ENCODE measurements at places on chromosomes 5 and 9.

DNA sequence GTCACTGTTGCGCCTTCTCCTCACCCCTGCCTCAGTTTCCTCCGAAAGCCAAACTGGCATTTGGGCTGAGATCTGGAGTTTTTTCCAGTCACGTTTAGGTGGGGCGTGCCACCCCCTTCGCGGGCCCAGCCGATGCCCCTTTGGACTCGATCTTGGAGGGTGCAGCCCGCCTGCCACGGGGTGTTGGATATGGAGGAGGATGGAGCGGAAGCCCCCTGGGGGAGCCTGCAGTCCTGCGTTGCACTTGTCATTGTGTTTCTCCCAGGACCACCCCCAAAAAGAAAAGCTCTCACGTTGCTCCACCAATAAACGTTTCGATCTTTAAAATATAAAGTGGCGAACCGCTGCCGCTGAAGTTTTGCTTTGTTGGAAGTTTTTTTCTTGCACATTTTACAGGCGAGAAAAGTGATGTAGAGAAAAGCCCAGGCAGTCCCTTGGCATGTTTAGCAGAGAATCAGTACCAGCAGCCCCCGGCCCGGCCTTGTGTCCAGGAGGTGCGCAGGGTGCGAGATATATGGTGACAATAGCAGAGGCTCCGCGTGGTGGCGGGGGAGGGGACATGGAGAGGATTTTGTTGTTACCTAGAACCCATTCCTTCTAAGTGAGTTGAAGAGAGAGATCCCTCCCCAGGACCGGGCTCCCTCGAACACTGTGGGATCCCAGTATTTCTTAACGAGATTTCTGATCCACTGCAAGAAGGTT, 681 bp downstream of the F2R start:
- DNase-seq, result no peak

GRCh38 chr9:33148367-33149014, 18.6 kb downstream of the B4GALT1 start:
- DNase-seq, result no peak

DNA sequence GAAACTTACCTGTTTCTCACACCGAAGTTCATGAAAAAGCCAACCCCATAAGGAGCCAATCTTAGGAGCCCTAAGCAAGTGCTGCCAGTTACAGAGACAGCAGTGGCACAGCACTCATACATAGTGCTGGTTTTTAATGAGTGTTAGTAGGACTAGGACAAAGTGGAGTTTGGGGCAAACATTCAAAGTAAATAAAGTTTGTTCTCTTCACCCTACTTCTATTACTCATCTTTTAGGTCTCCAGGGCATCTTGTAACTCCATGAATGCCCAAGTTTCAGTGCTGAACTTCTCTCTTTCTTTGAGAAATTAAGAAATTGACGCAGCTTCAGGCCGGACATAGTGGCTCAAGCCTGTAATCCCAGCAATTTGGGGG, 584.7 kb downstream of the EBF1 start:
- no peak for DNase-seq

DNA sequence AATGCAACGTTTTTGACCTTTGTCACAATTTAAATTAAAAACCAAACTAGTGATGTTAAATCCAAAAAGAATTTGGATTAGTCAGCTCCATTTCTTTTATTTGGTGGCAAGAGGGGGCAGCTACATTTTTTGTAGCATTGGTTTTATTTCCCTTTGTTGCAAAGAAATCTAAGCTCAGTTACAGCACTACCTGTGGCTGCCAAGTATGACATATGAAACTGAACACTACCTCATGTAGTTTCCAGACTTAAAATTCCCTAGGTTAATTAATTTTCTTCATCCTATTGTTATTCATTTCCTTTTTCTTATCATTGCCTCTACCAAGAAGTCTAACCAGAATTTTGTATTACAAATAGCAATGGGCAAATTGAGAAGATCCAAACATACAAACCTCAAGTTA, 393.5 kb downstream of the BRINP1 start:
- DNase-seq, result no peak

- no peak for DNase-seq
Measured at GRCh38 chr5:96692441-96692840, 30.3 kb downstream of the CAST start.

DNA sequence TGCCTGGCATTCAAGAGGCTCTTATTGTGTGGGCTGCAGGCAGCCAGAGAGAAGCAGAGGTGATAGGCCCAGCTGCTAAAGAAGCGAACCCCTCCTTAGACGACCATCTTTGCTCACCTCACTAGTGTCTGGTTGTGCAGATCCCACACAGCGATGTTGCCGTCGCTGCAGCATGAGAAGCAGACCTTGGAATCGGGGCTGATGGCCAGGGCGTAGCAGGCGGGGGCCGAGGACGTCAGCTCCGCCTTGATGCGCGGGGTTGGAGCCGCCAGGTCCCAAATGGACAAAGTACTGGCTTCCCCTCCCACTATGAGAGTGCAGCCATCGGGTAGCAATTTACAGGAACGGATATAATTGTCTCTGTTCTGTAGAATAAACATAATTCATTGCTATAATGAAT, 98.7 kb downstream of the TLE1 start:
- no peak for DNase-seq

DNA sequence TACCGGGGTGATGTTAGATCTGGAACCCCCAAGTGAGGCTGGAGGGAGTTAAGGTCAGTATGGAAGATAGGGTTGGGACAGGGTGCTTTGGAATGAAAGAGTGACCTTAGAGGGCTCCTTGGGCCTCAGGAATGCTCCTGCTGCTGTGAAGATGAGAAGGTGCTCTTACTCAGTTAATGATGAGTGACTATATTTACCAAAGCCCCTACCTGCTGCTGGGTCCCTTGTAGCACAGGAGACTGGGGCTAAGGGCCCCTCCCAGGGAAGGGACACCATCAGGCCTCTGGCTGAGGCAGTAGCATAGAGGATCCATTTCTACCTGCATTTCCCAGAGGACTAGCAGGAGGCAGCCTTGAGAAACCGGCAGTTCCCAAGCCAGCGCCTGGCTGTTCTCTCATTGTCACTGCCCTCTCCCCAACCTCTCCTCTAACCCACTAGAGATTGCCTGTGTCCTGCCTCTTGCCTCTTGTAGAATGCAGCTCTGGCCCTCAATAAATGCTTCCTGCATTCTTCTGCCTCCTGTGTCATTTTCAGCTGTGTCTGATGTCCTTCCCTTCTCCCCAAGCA, 2.3 kb upstream of the MYOZ3 start:
- no peak for DNase-seq

DNA sequence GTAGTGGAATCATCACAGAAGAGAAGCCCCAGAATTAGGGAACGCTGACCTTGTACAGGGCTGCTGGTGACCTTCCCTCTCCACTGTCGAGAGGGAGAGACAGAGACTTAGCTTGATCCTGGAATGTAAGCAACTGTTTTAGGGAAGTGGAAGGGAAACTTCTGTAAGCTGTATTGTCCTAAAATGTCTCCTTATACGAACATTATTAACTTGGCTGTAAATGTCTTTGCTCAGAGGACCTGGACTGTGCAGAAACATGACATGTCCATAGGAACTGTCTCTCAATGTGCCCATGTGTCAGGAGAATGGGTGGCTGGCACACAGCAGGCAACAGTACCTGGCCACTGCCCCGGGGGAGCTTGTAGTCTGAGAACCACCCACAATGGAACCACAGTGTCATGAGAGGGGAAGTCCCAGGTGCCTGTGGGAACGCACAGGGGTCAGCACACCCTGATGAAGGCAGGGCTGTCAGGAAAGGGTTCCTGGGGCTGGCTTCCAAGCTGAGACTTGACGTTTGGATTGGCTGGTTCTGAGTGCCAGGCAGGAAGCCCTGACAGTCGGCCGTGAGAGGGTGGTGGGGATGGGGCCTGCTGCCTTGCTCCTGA, 34.0 kb downstream of the DAP start:
- DNase-seq, result no peak

- no peak for DNase-seq
Measured at GRCh38 chr5:39461007-39461682, 36.4 kb upstream of the DAB2 start.

DNA sequence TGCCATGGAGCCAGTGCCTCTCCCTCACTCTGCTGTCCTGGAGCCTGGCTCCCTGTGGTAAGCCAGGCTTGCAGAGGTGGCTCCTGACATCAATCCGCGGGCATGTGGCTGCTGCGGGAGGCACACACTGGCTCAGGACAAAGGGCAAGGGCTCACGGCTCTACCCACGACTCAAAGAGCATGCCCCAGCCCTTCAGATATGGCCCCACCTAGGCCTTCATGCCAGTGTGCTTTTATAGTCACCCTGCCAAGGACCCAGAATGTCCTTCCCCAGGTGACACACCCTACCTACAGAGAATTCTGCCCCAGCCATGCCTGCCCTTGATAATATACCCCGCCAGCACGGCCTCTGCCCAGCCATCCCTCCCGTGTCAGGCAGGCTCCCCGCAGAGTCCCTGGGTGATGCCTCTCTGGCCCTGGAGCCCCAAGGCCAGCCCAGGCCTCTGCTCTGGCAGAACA, 1.6 kb downstream of the MGAT4B start:
- DNase-seq, result no peak

DNA sequence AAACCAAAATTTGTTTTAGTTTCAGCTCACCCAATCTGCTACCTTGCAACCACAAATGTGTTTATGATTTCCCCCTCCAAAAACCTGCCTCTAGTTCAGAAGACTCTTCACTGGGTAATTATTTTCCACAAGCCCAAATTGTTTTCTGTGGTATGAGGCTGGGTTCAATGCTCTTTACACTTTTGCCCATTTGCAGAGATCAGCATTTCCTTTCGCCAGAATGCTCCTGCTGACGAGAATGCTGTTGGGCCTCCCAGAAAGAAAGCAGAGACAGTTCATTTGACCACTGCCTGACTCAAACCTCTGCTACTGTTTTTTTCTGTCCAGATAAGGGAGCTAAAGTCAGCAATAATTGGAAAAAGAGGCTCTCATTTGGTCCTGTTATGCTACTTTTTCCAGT, 427.3 kb downstream of the PDE4D start:
- DNase-seq, result no peak

GRCh38 chr5:143714629-143715028, 97.3 kb upstream of the HMHB1 start:
- DNase-seq, result no peak

- no peak for DNase-seq
Measured at GRCh38 chr5:163695830-163696578, 190.6 kb downstream of the MAT2B start.

DNA sequence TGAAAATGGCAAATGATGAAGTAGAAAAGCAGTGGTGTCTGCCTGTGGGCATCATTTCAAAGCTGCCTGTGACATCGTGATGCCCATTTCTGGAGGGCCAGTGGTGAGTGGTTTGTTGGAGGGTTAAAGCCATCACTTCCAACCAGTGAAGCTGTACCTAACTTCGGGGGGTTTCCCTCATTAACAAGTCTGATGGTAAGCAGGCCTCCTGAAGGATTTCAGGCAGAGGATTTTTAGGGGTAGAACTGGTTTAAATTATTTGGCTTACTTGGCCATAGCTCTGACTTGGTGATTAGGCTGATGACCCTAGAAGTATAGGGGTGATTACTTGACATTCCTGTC, 10.7 kb downstream of the TNFAIP8 start:
- no peak for DNase-seq

DNA sequence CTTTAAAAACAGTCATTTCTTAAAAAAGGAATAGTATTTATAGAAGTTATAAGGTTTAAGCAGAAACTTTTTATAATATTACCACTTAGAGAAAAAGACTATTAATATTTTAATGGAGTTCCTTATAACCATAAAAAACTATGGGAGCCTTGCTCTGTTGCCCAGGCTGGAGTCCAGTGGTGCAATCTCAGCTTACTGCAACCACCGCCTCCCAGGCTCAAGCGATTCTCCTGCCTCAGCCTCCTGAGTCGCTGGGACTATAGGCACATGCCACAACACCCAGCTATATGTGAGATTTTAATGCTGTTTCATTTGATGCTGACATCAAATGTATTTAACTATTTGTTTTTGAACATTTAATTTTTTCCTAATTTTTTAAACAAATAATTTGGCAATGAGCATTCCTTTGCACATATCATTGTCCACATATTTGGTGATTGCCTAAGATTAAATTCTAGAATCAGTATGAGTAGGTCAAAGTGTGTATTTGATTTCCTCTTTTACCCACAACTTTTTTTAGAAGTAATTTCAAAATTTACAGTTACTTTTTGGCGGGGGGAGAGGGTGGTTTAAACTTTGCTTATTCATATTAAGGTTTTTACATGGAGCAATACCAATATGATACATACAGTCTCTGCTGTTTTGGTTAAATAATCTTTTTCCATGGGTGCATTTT, 235.5 kb downstream of the ARHGEF28 start:
- no peak for DNase-seq

DNA sequence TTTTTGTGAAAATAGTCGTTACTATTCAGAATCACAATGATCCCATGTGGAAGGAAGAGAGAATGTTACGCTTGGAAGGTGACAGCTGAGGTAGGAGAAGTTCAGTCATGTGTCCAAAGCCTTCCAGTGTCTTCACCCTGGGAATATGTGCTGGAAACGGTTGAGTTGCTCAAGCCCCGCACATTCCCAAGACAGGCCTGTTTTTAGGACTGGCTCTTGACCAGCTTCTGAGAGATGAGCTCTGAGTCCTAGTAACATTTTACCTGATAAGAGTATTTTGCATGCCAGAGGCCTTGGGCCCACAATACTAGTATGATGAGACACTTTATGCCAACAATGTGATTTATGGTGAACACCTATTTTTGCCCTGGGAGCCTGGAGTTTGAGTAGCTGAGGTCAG, 101.7 kb downstream of the LMNB1 start:
- no peak for DNase-seq

- peak; percentile 63 for DNase-seq
Measured at GRCh38 chr5:173884402-173885053, 3.6 kb upstream of the CPEB4 start.

DNA sequence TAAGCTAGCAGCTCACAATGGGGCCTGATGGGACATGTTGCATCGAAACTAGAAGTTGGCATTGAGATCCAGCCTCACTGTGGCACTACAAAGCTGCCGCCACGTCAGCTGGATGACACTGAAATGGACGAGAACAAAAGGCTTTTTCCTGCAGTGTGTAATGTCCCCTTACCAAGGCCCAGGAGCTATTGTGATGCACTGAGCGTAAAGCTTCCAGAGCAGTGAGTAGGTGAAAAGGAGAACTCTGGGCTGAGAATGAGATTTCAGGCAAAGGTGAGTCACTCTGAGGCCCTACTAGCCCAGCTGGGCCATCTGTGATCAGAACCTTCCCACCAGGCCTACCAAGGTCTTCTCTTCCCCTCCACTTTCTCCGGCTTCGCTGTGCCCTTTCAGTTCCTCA, 528.1 kb upstream of the KLF4 start:
- DNase-seq, result no peak

DNA sequence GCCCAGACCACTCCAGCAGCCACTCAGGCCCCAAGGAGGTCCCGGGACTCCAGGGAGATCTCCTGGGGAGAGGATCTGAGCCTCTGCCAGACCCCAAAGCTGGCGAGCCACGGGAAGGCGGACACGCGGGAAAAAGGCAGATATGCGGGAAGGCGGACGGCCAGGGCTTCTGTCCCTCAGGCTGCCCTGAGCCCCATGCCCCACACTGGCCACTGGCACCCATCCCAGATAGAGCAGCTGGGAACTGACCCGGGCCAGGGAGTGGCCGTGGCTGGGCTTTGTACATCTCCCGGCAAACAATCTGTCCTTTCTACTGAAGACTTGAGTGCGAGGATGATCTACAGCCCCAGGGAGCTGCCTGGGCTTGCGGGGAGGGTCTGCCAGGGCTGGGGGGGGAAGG, 21.1 kb upstream of the NOTCH1 start:
- no peak for DNase-seq

- DNase-seq, result no peak
Measured at GRCh38 chr9:128151309-128152132, 2.3 kb downstream of the LCN2 start.
